Hindlimb muscle (tissue), 1 donor: ENCODE measurements at places on chromosomes 2 and 18. TPM values are rescaled to one million over a fixed set of nuclear protein-coding genes. Genes with fewer than 3 reads are reported as not detected.
A peak's percentile ranks its signal among the peaks of the same experiment; 100 is the strongest.

The RALB gene
- 48.5 TPM for polyA plus RNA-seq

DNA sequence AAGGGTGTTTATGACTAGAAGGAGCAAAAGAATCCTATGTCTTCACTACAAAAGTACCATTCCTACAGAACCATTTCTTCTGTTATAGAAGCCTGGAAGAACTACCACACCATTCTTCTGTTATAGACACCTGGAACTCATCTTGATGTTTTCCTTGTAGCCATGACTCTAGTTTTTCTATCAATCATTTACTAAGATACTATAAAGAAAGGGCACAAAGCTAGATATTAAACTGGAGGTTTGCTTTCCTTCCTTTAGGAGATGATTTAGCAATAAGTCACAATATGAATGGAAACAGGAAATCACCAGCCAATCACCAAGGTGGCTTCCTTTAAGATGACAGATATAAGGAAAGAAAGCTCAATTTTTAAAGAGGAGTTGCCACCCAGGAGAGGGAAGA, 100.3 kb upstream of the NEUROD1 start:
- DNase-seq = no peak

DNA sequence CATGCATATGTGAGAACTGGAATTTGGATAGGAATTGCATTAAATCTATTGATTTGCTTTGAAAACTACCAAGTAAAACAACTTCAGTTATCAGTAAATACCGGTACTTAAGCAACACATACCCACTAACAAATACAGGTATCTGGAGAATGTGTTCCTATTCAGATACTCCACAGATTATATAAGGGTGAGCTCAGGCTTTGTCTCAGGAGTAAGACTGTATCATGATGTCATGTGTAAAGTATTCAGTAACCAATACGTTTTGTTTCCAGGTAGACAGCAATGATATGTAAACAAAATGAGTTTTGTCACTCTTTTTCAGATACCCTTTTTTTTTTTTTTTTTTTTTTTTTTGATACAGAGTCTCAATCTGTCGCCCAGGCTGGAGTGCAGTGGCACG, 74.8 kb downstream of the DSC3 start:
- no peak for DNase-seq

- peak; percentile 59 for DNase-seq
These were observed 73.4 kb downstream of the CDCA7 start for GRCh38 chr2:173427887-173428668.

The SF3B6 gene
- polyA plus RNA-seq = 70.7 TPM

The ITM2C gene
- 138 TPM for polyA plus RNA-seq

DNA sequence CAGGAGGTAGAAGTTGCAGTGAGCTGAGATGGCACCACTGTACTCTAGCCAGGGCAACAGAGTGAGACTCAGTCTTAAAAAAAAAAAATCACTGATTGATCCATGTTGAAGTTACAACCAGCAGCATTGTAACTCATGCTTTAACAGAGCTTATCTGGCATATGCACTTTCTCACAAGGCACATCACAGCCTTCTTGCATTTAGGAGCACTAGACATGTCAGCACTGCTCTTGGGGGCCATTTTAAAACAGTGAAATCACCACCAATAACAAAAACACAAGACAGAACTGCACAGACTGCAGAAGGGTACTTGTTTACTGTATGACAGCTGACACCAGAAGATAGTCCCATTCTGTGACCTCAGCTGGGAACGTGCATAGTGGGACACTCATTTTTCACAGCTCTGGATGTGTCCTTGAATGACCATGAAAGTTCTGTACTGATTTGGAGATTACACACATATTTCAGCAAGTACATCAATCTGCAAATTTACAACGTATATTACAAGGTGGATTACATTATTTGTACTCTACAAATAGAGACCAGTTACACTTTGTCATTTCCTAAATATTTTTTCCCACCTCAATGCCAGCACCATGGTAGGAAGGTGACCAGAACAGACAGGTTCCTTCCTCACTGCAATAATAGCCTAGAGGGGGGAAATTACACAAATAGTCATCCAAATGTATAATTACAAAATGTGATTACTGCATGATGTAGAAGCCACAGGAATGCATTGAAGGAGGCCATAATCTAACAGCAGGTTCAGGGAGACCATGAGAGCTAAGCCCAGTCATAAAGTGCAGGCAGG, 35.1 kb downstream of the CCBE1 start:
- no peak for DNase-seq

The ALPP gene
- polyA plus RNA-seq = not detected

GRCh38 chr2:179898873-179899272, 37.5 kb upstream of the ZNF385B start:
- no peak for DNase-seq

DNA sequence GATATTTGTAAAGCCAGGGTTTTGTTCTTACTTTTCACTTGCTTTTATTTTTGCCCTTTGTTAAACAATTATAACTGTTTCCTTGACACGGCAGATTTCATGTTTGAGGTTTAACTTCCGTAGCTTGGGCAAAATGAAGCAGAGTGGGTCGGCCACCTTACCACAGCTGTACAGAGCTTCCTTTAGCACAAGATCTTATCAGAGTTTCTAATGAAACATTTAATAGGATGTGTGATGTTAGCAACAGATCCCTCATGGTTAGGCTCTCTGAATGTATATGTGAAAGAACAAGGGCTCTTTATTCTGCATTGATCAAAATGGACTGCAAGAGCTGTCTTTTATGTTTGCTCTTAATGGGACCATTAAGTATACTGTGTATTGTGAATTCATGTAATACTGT, 22.3 kb downstream of the RNF125 start:
- DNase-seq = no peak
